ENCODE measurements at places on chromosomes 6 and 20. TPM values are rescaled to one million over a fixed set of nuclear protein-coding genes. Genes with fewer than 3 reads are reported as not detected.

DNA sequence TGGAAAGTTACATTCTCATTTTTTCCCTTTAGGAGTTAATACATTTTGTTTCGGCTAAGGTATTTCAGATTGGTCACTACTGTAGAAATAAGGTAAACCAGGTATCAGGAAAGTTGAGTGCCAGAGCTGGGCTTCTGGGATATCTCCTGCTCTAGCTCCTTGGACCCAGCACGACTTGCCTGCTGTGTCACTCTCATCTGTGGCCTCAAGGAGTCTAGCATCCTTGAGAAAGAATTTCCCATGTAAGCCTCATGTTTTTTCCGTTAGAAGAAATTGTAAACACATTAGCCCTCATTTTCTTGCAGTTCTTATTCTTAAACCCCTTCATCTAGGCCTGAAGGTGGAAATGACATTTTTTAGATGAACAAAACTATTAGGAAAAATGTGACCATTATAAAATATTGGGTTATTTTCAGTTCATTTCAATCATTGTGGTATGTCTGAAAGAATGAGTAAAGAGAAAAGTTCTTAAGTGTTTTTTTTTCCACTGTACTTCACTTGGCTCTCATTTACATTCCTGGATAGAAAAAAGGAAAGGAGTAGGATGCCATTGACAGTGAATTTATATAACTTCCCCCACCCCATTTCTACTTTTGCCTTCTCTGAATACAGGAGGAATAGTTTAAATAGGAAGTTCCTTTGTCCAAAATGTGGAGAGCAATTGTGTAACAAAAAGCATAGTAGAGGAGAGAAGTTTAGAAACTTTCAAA is 46.7 kb downstream of the CD2AP start:
- H3K27me3 ChIP-seq: no peaks in the 10 kb centered on the region
- peaks cover 15% of the 10 kb centered on the region for H3K4me1 ChIP-seq
- no peak for DNase-seq
- no peak overlapping the region for H3K27ac ChIP-seq
- H3K4me3 ChIP-seq: no peak overlapping the region
- H3K36me3 ChIP-seq: no peaks in the 10 kb centered on the region

DNA sequence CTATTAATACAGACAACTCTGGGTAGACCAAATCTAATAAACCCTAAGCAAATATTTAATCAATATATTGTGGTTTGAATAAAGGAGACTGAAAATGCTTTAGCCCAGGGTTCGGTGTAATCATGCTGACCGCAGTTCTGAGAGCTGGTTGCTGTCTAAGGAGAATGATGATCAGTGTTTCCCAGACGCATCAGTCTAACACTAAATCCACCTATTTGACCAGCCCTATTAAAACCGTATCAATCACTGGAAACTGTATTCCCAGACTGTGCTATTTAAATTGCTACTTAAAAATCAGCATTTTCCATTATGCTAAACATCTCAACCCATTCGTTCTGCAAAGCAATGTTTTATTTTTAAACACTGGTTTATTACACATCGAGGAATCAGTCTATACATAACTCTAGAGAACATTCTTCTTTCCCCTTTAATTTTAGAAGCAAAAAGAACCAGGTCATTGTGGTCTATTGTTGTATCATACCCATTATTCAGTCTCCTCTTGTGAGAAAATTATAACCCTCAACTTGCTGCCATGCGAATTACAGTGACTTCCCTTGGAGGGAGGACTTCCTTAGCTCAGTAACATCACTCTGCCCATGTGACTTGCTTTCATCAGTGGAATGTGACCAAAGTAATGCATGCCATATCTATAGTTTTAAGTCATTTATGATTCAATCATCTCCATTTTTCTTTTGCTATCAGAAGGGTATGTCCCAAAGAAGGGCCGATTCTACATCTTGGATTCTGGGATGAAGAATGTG is 515.2 kb upstream of the JAG1 start:
- no peak overlapping the region for H3K4me3 ChIP-seq
- no peaks in the 10 kb centered on the region for H3K4me1 ChIP-seq
- no peaks in the 10 kb centered on the region for H3K36me3 ChIP-seq
- H3K27me3 ChIP-seq: no peaks in the 10 kb centered on the region
- H3K27ac ChIP-seq: no peak overlapping the region

GRCh38 chr6:82006027-82006738 is 241.4 kb downstream of the IBTK start:
- H3K4me1 ChIP-seq: no peaks in the 10 kb centered on the region
- H3K36me3 ChIP-seq: no peaks in the 10 kb centered on the region
- H3K27ac ChIP-seq: no peak overlapping the region
- no peaks in the 10 kb centered on the region for H3K27me3 ChIP-seq
- no peak overlapping the region for H3K4me3 ChIP-seq

DNA sequence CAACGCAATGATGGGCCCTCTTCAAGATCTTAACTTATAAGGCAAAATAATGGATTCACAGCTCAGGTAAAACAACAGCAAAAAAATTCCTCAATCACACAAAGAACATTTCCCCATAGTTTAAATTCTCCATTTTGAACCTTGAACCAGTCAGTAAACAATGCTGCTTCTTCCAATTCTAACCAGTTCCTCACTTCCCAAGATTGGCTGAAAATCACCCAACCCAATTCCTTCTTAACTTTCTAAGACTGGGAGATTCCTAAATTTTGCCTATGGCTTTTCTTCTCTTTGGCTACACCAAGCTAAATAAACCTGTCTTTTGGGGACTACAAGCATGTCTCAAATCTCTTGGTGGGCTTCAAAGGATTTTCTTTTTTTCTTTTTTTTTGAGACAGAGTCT is 3.1 kb upstream of the ZNF451 start:
- H3K4me1 ChIP-seq: peaks cover 10% of the 10 kb centered on the region
- no peaks in the 10 kb centered on the region for H3K36me3 ChIP-seq
- H3K27me3 ChIP-seq: no peaks in the 10 kb centered on the region
- no peak overlapping the region for H3K4me3 ChIP-seq

DNA sequence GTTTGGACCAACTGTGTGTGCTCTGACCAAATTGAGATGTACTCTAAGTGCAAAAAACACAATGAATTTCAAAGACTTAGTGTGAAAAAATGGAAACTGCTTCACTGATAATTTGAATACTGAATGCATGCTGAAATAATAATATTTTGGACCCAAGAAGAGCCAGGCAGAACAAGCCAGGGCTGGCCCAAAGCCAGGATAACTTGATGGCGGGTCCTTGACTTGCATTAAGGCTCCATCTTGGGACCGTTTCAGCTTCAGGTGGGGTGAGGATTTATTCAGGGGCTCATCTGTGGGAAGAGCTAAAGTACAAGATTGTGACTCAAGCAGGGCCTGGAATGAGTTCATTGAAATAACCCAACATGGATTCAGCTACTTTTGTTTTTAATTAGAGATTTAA is 921.9 kb downstream of the QKI start:
- H3K4me3 ChIP-seq: no peak overlapping the region
- H3K27ac ChIP-seq: no peak overlapping the region
- no peak for DNase-seq
- H3K4me1 ChIP-seq: no peaks in the 10 kb centered on the region
- H3K27me3 ChIP-seq: no peaks in the 10 kb centered on the region

DNA sequence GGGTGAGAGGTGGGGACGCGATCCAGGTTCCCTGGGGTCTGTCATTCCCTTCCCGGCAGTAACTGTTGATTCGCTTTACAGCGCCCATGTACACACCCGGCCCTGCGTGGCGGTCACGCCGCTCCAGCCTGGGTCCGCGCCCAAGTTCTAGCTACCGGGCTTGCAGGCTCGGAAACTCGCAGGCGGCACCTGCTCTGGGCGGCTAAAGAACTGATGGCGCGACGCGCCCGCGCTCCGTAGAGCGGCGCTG is 1.4 kb upstream of the POU3F2 start:
- peaks cover 92% of the 10 kb centered on the region for H3K27me3 ChIP-seq
- no peaks in the 10 kb centered on the region for H3K36me3 ChIP-seq
- DNase-seq: no peak
- peak overlapping the region; percentile 62 for H3K4me3 ChIP-seq

DNA sequence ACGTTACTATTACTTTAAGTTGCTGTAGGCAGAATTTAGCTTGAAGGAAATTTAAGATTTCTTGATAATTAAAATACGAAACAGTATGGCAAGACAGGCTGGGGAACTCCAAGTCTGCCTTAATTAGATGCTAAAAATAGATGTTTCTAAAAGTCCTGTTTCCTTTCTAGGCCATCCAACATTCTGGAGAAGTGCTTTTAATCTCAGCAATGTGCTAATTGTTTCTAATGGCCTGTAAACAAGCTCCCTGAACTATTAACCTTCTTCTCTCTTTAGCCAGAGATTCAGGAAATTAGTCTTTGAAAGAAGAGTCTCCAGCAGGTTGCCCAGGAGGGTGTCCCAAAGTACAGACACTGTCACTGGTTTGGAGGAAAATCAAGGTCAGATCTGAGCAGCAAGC is 677.3 kb upstream of the AGPAT4 start:
- H3K4me3 ChIP-seq: no peak overlapping the region
- peaks cover 7% of the 10 kb centered on the region for H3K4me1 ChIP-seq
- no peaks in the 10 kb centered on the region for H3K27me3 ChIP-seq
- no peak for DNase-seq

GRCh38 chr6:51152594-51152993 is 333.9 kb downstream of the TFAP2B start:
- H3K27ac ChIP-seq: no peak overlapping the region
- no peaks in the 10 kb centered on the region for H3K27me3 ChIP-seq
- H3K36me3 ChIP-seq: no peaks in the 10 kb centered on the region
- DNase-seq: no peak
- H3K4me3 ChIP-seq: no peak overlapping the region
- no peaks in the 10 kb centered on the region for H3K4me1 ChIP-seq

- H3K27me3 ChIP-seq: no peaks in the 10 kb centered on the region
- H3K4me1 ChIP-seq: peaks cover 8% of the 10 kb centered on the region
- DNase-seq: no peak
- H3K4me3 ChIP-seq: no peak overlapping the region
These were observed 294.5 kb downstream of the ZFAND3 start for GRCh38 chr6:38113825-38114576.

ERVFRD-1 gene
- total RNA-seq: 0.83 TPM

XKR7 gene
- not detected for total RNA-seq

RIPPLY2 gene
- not detected for total RNA-seq

Measured in esophagus muscularis mucosa (tissue), 4 donors.